ENCODE measurements at places on chromosomes 13 and 19. TPM values are rescaled to one million over a fixed set of nuclear protein-coding genes. Genes with fewer than 3 reads are reported as not detected.

Gene CLEC4M
- total RNA-seq: not detected

Gene ZNF416
- total RNA-seq: 6.8 TPM

Gene TYROBP
- not detected for total RNA-seq

Gene RASGRP4
- not detected for total RNA-seq

Gene PLPPR3
- total RNA-seq: 2.5 TPM

Gene ERICH6B
- not detected for total RNA-seq

Gene FCAR
- total RNA-seq: not detected

Gene RPL21
- total RNA-seq: 504 TPM

Gene TEX26
- 0.44 TPM for total RNA-seq

Gene ZNF491
- 3.8 TPM for total RNA-seq

Gene EDDM13
- not detected for total RNA-seq

Gene SELENOV
- not detected for total RNA-seq

Gene CYP2F1
- not detected for total RNA-seq

Gene CYP2A6
- not detected for total RNA-seq

Gene PSG11
- not detected for total RNA-seq

Gene NCAN
- under 0.01 TPM for total RNA-seq

Gene TLE2
- 1.2 TPM for total RNA-seq

Gene SYT5
- 0.15 TPM for total RNA-seq

Gene TMEM150B
- not detected for total RNA-seq

Gene KLK6
- total RNA-seq: not detected

Gene SERPINE3
- not detected for total RNA-seq

Gene OR7G2
- total RNA-seq: not detected

Gene CYP2S1
- 5.7 TPM for total RNA-seq

Gene TMEM255B
- 0.50 TPM for total RNA-seq

Gene ANGPTL8
- total RNA-seq: not detected

Gene MBD3L3
- not detected for total RNA-seq

Gene ZSCAN4
- not detected for total RNA-seq

Gene C3
- 42.7 TPM for total RNA-seq

Gene KASH5
- total RNA-seq: not detected

Gene CDX2
- total RNA-seq: not detected

Gene MYPOP
- total RNA-seq: 2.5 TPM

Gene ZNF492
- total RNA-seq: 0.17 TPM

Gene OR4F17
- not detected for total RNA-seq

Gene PRR36
- total RNA-seq: under 0.01 TPM

Gene MYH14
- not detected for total RNA-seq

Gene CFAP97D2
- not detected for total RNA-seq

Gene HIPK4
- total RNA-seq: not detected

Gene TMEM59L
- total RNA-seq: 4.6 TPM

Gene MRPL57
- total RNA-seq: 25.6 TPM

Gene CGB1
- not detected for total RNA-seq

Gene ZNF418
- total RNA-seq: 10.3 TPM

Gene JAK3
- 2.6 TPM for total RNA-seq

Gene SPACA4
- total RNA-seq: not detected
